HTR-8/SVneo (cell line): ENCODE measurements at places on chromosomes 3 and 15.

GRCh38 chr3:16589867-16590624, 15.2 kb downstream of the DAZL start:
- no peak for DNase-seq

DNA sequence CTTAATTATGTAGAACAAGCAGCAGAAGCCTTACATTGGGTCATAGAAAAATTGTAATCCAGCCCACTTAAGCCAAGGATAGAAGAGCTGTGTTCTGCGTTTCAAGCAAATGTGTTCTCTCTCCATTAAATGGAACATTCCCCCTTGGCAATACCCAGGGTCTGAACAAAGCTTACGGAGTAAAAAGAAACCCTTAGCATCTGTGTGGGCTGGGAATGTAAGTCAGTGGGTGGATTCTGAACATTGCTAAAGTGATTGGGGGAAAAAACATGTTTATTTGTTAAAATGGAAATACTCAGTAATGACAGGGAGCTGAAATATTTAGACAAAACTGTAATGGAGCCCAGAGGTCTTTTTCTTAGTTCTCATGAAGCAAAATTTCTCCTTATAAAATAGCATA, 147.4 kb downstream of the DUT start:
- DNase-seq = no peak

DNA sequence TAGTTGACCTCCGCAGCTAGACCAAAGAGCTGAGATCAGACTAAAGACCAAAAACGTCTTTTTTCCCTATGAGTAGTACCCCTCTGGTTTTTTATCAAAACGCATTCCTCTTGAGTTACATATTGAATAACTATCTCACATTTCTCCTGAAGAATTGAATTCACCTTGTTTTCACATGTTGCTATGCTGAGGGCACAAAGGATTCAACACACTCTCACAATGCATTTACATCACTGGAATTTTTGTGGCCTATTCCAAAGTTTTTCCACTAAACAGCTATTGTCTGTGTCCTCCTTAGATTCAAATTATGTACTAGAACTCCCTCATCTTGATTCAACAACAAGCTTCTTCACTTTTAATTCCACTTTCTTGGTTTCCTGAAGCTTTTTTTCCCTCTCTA, 112.5 kb downstream of the RSL24D1 start:
- no peak for DNase-seq

DNA sequence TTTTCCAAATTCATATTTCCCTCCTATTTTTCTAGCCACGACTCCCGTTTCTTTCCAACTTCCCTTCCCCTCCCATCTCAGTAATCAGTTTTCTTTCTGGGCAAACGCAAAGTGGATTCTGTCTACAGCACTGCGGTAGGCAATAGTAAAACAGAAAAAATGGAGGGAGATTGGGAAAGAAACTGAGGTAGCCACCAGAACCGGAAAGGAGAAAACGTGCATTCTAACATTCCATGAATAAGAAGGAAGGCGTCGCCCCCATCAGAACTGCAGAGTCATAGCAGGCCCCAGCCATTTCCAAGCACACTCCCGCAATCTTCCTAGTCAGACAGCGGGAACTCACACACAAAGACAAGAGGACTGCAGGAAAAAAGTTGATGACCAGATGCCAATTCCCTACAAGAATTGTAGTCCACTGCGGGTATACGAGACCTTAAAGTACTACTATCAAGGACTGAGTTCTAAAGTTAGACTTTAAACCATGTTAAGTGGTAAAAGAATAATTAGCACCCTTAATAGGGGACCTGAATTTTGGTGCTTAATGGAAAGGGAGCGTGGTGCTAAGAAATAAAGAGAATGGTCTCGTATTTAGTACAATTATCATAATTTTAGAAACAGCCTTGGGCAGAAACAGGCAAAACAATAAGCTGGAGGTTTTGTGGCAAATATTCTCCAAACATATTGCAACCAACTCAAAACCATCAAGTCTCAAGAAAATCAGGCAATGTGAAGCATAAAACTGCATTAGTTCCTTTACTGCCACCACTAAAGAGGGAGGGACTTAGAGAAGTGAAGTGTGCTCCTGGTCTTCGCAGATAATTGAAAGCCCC, 1.4 kb downstream of the PFN2 start:
- DNase-seq = peak; percentile 39

GRCh38 chr3:160163229-160163878, 61.9 kb upstream of the C3orf80 start:
- DNase-seq = peak; percentile 23

DNA sequence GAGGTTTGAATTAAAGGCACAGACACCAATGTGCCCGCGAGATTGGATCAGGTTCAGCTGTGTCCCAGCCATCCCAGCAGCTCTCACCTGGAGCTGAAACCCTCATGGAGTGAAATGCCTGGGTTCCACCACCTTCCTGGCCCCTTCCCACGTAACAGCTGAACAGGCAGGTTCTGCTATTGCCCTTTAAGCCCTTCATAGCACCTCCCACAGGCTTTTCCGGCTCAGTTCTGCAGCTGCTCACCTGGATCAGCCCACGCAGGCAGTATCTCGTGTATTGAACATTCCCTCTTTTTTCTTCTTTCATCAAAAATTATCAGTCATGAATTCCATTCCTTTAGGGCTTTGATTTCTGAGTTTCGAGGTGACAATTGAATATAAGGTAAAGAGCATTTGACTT, 129.8 kb downstream of the SLC9A9 start:
- DNase-seq = no peak

- DNase-seq = no peak
Observed at GRCh38 chr15:72199205-72199515, 1.6 kb upstream of the GRAMD2A start.

GRCh38 chr3:99928771-99929744, 111.4 kb downstream of the CMSS1 start:
- DNase-seq = no peak

- no peak for DNase-seq
Observed at GRCh38 chr3:55180161-55180560, 252.3 kb upstream of the LRTM1 start.

GRCh38 chr3:131397889-131398288, 16.3 kb downstream of the NUDT16 start:
- no peak for DNase-seq

- no peak for DNase-seq
Observed at GRCh38 chr3:152087153-152087552, 181.6 kb upstream of the MBNL1 start.

DNA sequence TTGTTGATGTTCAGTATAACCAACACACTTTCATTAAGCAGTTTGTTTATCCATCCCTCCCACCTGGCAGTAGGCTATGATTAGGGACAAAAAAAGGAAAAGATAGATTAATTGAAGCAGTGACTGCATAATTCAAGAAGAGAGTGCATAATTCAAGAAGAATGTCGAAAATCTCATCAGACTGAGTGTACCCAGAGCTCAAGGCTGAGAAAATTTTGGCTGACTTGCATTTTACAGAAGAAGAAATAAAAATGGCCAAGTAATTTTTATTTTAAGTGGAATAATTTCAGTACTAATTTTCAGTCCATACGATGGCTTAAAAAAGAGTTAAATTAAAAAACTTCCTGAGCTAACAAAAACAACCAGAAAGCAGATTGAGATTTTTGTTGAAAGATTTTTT, 145.4 kb upstream of the LRRFIP2 start:
- DNase-seq = no peak

GRCh38 chr3:126057936-126058335, 26.0 kb downstream of the SLC41A3 start:
- DNase-seq = no peak
